ENCODE measurements at places on chromosomes 6 and 20.
A peak's percentile ranks its signal among the peaks of the same experiment; 100 is the strongest.

DNA sequence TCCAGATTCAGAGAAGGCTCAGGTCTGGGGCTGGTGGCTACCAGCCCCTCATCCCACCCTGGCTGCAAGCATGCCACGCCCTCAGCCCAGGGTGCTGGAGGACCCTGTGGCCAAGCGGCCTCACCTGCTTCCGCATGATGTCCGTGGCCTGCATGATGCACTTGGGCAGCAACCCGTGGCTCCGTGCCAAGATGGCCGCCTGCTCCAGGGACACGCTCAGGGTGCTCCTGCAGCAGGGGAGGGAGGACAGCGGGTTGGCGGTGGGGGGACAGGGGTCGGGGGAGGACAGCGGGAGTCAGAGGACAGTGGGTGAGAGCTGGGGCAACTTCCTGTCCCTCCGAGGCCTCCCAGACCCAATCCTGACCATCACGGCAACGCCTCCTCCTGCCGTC, 200.1 kb downstream of the PREX1 start:
- DNase-seq: no peak

DNA sequence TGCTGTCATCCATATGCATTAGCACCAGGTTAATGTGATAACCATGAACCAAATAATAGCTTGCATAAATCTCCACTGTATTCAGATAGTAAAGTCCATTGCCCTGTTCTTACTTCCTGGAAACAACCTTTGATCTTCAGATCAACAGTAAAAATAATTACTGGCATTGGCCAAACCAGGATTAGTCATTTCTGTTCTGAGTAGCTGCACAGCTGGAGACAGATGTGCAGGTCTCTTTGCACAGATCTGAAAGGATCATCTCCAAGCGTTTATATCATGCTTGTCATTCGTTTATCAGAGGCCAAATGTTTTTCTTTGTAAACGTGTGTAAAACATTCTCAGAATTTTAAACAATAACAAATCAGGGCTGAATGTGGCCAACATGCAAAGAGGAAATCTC, 134.4 kb upstream of the HMGCLL1 start:
- no peak for DNase-seq

DNA sequence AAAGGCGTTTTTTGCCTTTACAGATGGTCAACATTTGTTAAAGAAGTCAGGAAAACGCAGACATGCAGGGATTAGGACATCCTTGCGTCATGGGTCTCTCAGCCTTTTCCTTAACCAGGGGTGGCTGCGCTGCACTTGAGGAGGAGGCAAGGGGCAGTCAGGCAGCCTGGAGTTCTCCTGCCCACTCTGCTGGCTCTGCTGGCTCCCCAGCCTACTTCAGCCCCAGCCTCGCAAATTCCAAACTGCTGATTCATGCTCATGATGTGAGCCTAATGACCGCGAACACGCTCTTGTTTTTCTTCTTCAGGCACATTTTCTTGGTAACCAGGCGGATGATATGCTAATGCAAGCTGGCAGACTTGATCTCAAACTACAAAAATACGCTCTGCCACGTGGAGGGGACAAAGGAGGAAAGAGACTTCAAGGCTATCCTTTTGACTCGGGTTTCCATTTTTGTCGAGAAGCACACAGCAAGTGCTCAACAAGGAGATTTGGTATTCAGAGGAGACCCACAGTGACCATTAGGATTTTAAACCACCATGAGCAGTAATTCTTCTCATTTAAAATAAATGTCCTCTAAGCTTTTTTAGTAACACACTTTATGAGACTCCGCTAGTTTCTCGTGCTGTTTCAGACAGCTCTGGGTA, 290.3 kb upstream of the STXBP5 start:
- no peak for DNase-seq

- DNase-seq: peak; percentile 9
Measured at GRCh38 chr6:113381959-113382358, 475.2 kb upstream of the MARCKS start.

- DNase-seq: no peak
Measured at GRCh38 chr20:51698252-51698651, 69.9 kb downstream of the ATP9A start.

GRCh38 chr6:50853939-50854338, 35.3 kb downstream of the TFAP2B start:
- no peak for DNase-seq

GRCh38 chr6:25715794-25716193, 38.7 kb upstream of the SLC17A4 start:
- no peak for DNase-seq

GRCh38 chr20:30610751-30611150, 646.7 kb upstream of the DEFB115 start:
- DNase-seq: no peak

DNA sequence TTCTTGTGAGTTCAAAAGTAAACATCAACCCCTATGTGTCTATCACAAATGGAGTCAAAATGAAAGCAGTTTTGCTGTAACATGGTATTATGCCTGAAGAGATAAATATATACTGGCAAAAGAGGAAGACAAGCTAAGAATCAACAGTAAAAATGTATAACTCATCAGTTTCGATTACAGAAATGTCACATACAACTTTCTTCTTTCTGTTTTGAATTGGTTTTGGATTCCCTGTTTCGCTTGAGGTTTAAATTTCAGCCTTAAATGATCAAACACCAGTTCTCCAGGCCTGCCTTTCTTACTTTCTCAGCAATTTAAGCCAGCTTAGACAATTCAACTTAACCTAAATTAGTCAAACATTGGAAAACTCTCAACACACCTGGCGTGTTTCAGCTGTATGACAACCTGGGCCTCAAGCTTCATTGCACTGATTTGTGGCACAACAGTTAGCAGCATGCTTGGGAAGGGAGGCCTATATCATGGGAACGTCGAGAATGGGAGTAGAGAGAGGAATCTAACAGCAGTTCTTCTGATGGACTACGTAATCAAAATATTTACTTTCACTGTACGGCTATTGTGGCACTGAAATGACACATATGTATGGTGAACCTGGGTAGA, 51.9 kb upstream of the MARCKS start:
- peak; percentile 29 for DNase-seq

GRCh38 chr6:78770765-78771164, 96.6 kb upstream of the IRAK1BP1 start:
- no peak for DNase-seq

DNA sequence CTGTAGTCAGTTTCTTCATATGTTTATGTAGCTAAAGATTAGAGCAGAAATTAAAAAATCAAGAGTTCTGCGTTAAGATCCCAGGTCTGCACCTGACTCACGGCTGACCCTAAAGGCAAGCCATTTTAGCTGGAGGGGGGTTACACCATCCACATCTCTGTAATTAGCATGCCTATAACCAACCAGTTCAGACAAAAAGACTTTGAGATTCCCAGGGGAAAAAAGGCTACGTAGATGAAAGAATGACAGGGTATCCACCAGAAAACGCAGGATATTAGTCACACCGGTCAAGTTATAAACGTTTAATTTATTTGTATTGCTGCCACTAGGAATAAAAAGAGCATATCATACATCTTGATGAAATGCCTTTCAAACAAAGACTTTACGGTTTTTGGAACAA, 299.1 kb downstream of the FOXC1 start:
- no peak for DNase-seq

- DNase-seq: no peak
Measured at GRCh38 chr6:52650941-52651340, 20.0 kb upstream of the TMEM14A start.

DNA sequence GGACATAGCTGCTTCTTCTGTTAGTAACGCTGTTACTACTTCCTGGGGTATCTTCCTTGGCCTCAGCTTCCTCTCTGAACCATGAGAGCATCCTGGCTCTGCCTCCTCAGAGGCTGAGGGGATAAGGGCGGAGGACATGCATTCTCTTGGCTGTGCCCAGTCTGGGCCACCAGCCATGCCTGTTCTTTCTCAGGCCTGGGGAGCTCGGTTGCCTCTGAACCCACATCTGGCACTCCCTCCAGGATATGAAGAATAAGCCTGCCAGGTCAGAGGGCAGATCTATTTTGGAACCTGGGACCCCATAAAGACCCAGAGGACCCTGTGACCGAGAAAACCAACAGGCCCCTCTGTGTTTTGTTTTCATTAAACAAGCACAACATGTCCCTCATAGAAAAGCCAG, 6.6 kb upstream of the ANGPT4 start:
- DNase-seq: no peak

GRCh38 chr6:148565930-148566663, 180.7 kb upstream of the UST start:
- no peak for DNase-seq

DNA sequence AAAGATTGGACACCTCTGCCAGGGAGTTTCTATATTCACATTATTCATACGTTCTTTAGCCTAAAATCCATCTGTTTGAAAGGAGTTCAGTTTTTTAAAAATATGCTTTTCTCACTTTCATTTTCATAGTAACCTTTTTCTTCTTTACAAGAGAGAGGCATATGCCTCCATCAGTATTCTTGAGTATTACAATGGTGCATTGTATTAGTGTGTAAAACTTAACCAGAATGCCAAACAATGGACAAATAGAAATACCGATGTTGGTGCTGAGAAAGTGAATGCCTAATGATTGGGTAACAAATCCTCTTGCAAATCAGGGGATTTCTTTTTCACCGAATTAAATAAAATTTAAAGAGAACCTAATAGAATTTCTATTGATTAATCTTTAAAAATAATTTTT, 163.2 kb upstream of the LAMA2 start:
- DNase-seq: no peak

DNA sequence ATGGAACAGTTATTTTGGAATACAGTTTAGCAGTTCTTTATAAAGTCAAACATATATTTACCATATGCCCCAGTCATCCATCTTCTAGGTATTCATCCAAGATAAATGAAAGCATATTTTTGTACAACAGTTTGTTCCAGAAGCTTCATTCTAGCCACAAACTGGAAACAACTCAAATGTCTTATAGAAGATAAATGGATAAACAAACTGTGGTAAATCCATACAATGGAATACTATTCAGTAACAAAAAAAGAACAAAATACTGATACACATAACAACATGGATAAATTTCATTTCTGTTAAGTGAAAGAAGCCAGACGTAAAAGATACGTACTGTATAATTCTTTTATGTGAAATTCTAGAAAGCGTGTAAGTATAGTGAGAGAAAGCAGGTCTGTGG, 167.0 kb upstream of the AHI1 start:
- no peak for DNase-seq

DNA sequence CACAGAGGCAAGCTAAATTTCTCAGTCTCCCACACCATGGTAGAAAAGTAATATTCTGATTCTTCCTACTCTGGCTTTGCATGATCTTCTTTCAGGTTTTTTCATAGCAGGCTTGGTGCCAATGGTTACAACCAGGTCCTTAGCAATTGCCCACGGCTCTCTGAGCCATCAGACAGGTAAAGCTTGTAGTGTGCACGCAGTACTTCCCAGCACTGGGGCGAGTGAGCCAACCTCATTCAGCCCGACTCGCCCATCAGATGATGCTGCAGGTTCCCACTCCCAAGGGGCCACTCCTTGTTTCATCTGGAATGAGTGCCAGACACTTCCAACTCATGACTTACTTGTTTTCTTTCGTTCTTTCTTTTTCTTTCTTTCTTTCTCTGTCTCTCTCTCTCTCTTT, 78.3 kb downstream of the PERP start:
- DNase-seq: no peak

- DNase-seq: no peak
Measured at GRCh38 chr6:159098636-159099106, 53.9 kb upstream of the TAGAP start.

DNA sequence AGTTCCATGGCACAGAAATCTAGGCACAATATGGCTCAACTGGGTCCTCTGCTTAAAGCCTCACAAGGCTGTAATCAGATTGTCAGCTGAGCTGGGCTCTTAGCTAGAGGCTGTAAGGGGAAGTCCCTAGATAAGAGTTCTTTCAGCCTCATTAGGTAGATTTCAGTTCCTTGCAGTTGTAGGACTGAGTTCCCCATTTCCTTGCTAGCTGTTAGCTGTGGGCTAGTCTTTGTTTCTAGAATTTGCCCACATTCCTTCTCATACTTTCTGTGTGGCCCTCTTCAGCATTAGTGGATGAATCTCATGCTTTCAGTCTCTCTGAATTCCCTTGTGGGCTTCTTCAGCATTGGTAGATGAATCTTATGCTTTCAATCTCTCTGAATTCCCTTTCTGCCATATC, 71.0 kb upstream of the MRAP2 start:
- DNase-seq: no peak

GRCh38 chr20:15967334-15967733, 605.9 kb downstream of the KIF16B start:
- DNase-seq: no peak

GRCh38 chr20:24523661-24524060, 54.2 kb downstream of the SYNDIG1 start:
- no peak for DNase-seq

DNA sequence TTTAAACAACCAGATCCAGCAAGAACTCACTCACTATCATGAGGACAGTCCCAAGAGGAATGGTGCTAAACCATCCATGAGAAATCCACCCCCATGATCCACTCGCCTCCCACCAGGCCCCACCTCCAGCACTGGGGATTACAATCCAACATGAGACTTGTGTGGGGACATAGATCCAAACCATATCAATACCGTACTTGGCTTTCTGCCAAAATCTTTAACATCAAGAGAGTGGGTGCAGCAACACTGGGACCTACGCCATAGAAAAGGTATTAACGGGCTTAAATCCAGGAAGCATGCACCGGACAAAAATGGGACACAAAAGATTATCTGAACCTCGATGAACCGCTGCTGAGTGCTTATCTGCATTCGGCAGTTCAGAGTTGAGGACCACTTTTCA, 322.3 kb upstream of the ARID1B start:
- no peak for DNase-seq

- DNase-seq: no peak
Measured at GRCh38 chr6:158786645-158787304, 32.4 kb downstream of the EZR start.

DNA sequence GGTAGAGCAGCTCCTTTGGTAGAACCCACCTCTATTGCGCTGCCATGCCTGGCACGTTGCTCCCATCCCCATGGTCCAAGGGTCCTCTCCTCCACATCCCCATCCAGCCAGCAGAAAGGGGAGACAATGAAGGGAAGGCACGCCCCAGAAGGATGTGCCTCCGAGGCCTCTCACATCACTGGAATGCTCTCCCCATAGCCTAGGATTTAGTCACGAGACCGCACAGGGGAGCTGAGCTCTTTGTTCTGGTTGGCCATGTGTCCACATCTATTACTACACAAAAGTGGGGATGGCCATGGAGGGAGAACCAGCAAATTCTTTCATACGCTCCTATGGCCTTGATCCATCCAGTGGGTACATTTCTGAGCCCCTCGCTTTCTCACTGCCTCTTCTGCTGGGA, 60.5 kb upstream of the SALL4 start:
- DNase-seq: no peak

- DNase-seq: no peak
Measured at GRCh38 chr6:38673397-38674165, 29.4 kb downstream of the GLO1 start.

GRCh38 chr6:79467716-79468115, 69.5 kb downstream of the LCA5 start:
- no peak for DNase-seq

- no peak for DNase-seq
Measured at GRCh38 chr6:45049188-45049843, 278.8 kb upstream of the RUNX2 start.

- DNase-seq: no peak
Measured at GRCh38 chr20:64105846-64106434, 1.4 kb downstream of the NPBWR2 start.

GRCh38 chr6:113385020-113385431, 472.1 kb upstream of the MARCKS start:
- DNase-seq: no peak

- DNase-seq: no peak
Measured at GRCh38 chr6:151325075-151326050, 66.0 kb downstream of the ZBTB2 start.

GRCh38 chr6:7050004-7050403, 57.8 kb upstream of the RREB1 start:
- no peak for DNase-seq
